Mesothelial cell of epicardium (in vitro differentiated cells): ENCODE measurements at places on chromosomes 11 and 22. TPM values are rescaled to one million over a fixed set of nuclear protein-coding genes. Genes with fewer than 3 reads are reported as not detected.
A peak's percentile ranks its signal among the peaks of the same experiment; 100 is the strongest.

Gene EIF3M
- 440 to 458 TPM (median 454 TPM) in 3 replicates for total RNA-seq

Gene INS
- total RNA-seq: not detected in 3 replicates

Gene GLB1L2
- 8.9 to 9.9 TPM (median 9.5 TPM) in 3 replicates for total RNA-seq

Gene AIFM3
- total RNA-seq: 2.4 to 3.2 TPM (median 2.5 TPM) in 3 replicates

Gene CHKA
- 71.8 to 74.4 TPM (median 72.8 TPM) in 3 replicates for total RNA-seq

Gene PKNOX2
- total RNA-seq: 20.4 to 23.1 TPM (median 22.2 TPM) in 3 replicates

Gene C11orf21
- total RNA-seq: 0.25 to 0.29 TPM (median 0.27 TPM) in 3 replicates

Gene ANO1
- total RNA-seq: 35.1 to 39.6 TPM (median 37.2 TPM) in 3 replicates

Gene KCNQ1
- 6.9 to 8.5 TPM (median 8.4 TPM) in 3 replicates for total RNA-seq

DNA sequence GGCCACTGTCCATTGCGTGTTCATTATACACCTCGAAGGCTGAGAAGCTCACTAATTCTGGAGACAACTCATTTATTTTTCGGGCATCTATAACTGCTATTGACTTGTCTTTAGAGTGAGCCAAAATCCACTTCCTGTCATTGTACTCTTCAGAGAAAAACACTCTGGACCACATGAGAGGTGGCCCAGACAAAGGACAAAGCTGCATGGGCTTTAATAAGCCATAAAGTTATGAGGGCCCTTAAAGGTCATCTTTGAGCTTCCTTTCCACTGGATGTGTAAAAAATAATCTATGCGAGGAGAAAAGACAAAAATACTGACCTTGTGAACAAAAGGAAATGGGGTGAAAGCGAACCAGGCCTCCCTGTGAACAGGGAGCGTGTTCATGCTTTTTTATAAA lies 63.5 kb upstream of the ZC3H12C start:
- H3K36me3 ChIP-seq: no peaks in the 10 kb centered on the region
- no peaks in the 10 kb centered on the region for H3K27me3 ChIP-seq
- H3K4me1 ChIP-seq: peaks cover 5% of the 10 kb centered on the region
- no peak overlapping the region for H3K27ac ChIP-seq
- DNase-seq: no peak
- no peak overlapping the region for H3K4me3 ChIP-seq

GRCh38 chr11:128619540-128620308 lies 32.4 kb upstream of the ETS1 start:
- no peak overlapping the region for H3K27ac ChIP-seq
- H3K27me3 ChIP-seq: peaks cover 17% of the 10 kb centered on the region
- no peak for DNase-seq
- H3K4me3 ChIP-seq: no peak overlapping the region
- no peaks in the 10 kb centered on the region for H3K36me3 ChIP-seq

DNA sequence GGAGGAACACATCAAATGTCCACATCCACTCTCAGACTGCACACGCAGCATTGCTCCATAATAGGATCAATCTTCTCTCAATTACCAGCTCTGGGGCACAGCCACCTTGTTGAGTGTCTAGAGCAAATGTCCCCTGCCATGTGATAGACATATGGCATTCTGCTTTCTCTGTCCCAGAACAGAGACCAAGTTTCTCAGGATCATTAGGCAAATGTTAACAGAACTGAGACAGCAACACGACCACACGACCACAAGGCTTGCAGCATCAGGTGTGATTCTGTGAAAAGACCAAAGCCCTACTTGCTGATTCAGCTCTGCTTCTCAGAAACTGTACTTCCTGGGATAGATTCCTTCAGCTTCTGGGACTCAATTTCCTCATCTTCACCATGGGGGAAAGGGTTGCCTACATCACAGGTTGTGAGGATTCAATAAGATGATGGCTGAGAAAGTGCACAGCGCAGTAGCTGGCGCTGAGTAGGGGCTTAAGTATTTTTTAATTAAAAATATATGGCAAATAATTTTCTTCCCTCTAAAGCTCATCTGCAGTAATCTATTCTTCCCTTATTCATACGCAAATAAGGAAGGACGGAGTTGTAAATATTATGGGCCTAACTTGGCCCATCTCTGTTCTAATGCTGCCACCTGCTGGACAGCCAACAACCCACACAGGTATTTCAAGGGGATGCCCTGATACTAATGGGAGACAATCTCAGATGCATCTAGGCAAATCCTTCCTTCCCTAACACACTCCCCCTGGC lies 54.3 kb upstream of the USP47 start:
- no peaks in the 10 kb centered on the region for H3K36me3 ChIP-seq
- peak; percentile 58 for DNase-seq
- peaks cover 10% of the 10 kb centered on the region for H3K27me3 ChIP-seq
- H3K4me1 ChIP-seq: no peaks in the 10 kb centered on the region
- H3K27ac ChIP-seq: no peak overlapping the region

DNA sequence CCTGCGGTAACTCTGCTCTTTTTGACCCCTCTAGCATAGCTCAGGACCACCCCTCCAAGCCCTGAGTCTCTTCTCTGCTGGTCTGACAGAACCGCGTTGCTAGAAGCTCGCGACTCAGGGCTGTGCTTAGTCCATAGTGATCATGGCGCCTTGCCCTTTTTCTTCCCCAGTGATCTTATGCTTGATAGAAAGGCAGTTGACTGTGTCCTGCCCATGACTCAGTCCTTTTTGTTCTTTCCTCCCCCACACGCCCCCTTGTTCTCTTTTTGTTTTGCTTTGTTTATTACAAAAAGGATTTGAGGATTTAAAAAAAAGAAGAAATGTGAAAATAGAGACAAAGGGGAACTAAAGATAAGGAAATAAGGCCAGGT lies 17.5 kb downstream of the IL17RA start:
- no peaks in the 10 kb centered on the region for H3K27me3 ChIP-seq
- no peak overlapping the region for H3K4me3 ChIP-seq
- H3K27ac ChIP-seq: no peak overlapping the region
- H3K36me3 ChIP-seq: peaks cover 2% of the 10 kb centered on the region
- no peak for DNase-seq

- H3K36me3 ChIP-seq: no peaks in the 10 kb centered on the region
- H3K27ac ChIP-seq: peak overlapping the region; percentile 83
- no peak overlapping the region for H3K4me3 ChIP-seq
- H3K27me3 ChIP-seq: peaks cover 50% of the 10 kb centered on the region
Observed at GRCh38 chr11:111303461-111303860, 5.1 kb downstream of the POU2AF3 start.

GRCh38 chr22:22820626-22821025 lies 67.0 kb upstream of the IGLL5 start:
- H3K27me3 ChIP-seq: peaks cover 79% of the 10 kb centered on the region
- no peak for DNase-seq
- H3K36me3 ChIP-seq: no peaks in the 10 kb centered on the region
- no peak overlapping the region for H3K4me3 ChIP-seq
- H3K27ac ChIP-seq: no peak overlapping the region

- peaks cover 65% of the 10 kb centered on the region for H3K27me3 ChIP-seq
- no peak overlapping the region for H3K27ac ChIP-seq
- H3K4me1 ChIP-seq: no peaks in the 10 kb centered on the region
Observed at GRCh38 chr11:45592636-45593035, 72.8 kb downstream of the CHST1 start.

- H3K4me3 ChIP-seq: no peak overlapping the region
- no peak overlapping the region for H3K27ac ChIP-seq
- no peaks in the 10 kb centered on the region for H3K27me3 ChIP-seq
- DNase-seq: no peak
Observed at GRCh38 chr22:35305525-35306070, 5.9 kb downstream of the TOM1 start.

GRCh38 chr22:30285846-30286200 lies 3.5 kb downstream of the CASTOR1 start:
- no peak overlapping the region for H3K4me3 ChIP-seq
- no peaks in the 10 kb centered on the region for H3K27me3 ChIP-seq
- H3K36me3 ChIP-seq: peaks cover 3% of the 10 kb centered on the region
- peaks cover 12% of the 10 kb centered on the region for H3K4me1 ChIP-seq
- DNase-seq: no peak

GRCh38 chr11:65414776-65415498 lies 7.7 kb upstream of the NEAT1 start:
- H3K27me3 ChIP-seq: no peaks in the 10 kb centered on the region
- H3K27ac ChIP-seq: no peak overlapping the region
- peaks cover 43% of the 10 kb centered on the region for H3K4me1 ChIP-seq
- no peak overlapping the region for H3K4me3 ChIP-seq
- peaks cover 2% of the 10 kb centered on the region for H3K36me3 ChIP-seq
- no peak for DNase-seq

DNA sequence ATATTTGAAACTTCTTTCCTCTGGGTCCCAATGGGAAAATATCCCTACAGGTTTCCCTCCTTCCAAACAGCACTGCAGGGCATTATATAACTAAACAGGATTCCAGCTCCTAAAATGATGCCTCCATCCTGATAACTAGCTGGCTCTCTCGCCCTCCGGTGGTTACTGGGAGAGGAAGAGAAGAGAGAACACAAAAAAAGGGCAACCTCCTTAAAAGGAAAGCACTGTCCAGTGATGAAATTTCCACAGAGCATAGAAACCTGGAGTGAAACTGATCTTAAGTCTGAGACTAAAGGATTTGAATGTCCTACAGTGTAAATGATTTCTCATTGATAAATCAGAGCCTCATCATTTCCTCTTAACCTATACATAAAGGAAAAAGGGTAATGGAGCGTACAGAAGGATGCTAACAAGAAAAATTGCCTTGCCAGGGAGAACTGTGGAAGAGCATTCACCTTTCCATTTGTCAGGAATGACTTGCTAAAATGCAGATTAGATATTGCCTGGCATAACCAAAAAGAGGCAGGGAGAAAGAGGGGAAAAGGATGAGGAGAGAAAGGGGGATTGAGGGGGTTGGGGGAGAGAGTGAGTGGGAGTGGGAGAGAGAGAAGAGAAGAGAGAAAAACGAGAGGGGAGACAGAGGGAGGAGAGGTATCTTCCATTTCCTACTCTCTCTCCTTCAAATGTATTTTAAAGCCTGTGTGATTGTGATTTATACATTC lies 121.3 kb downstream of the APOL5 start:
- peaks cover 63% of the 10 kb centered on the region for H3K4me1 ChIP-seq
- peak overlapping the region; percentile 95 for H3K4me3 ChIP-seq
- no peaks in the 10 kb centered on the region for H3K36me3 ChIP-seq
- H3K27ac ChIP-seq: peak overlapping the region; percentile 95
- no peak for DNase-seq

DNA sequence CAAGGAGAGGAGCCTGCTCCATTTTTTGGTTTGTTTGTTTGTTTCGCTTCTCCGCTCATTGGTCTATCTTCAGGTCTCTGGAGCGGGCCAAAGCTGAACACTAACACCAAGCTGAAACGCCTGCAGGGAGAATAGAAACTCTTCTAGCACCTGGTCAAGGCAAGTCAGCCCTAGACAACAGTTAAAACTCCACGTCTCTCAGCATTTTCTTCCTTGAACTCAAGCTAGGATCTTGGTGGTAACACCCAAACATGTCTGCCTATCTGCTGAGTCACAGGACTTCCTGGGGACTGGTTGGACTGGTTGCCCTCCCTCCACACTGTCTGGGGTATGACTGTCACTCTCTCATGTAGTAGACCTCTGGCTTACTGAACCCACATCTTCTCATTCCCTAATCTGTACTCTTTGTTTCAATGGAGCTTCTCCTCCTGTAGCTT lies 23.9 kb upstream of the RBFOX2 start:
- no peak overlapping the region for H3K4me3 ChIP-seq
- no peak for DNase-seq
- no peaks in the 10 kb centered on the region for H3K27me3 ChIP-seq
- H3K27ac ChIP-seq: peak overlapping the region; percentile 36

GRCh38 chr11:23727794-23728193 lies 769.1 kb upstream of the LUZP2 start:
- no peak for DNase-seq
- H3K36me3 ChIP-seq: no peaks in the 10 kb centered on the region
- H3K4me1 ChIP-seq: peaks cover 22% of the 10 kb centered on the region
- H3K27ac ChIP-seq: peak overlapping the region; percentile 70

GRCh38 chr22:23777776-23778576 lies 5.3 kb downstream of the MMP11 start:
- H3K27ac ChIP-seq: no peak overlapping the region
- peaks cover 9% of the 10 kb centered on the region for H3K36me3 ChIP-seq
- no peak overlapping the region for H3K4me3 ChIP-seq
- peaks cover 40% of the 10 kb centered on the region for H3K4me1 ChIP-seq
